ENCODE measurements at places on chromosomes 1 and 21.
A peak's percentile ranks its signal among the peaks of the same experiment; 100 is the strongest.

GRCh38 chr21:44375281-44375651, 21.8 kb downstream of the TRPM2 start:
- DNase-seq, result no peak

DNA sequence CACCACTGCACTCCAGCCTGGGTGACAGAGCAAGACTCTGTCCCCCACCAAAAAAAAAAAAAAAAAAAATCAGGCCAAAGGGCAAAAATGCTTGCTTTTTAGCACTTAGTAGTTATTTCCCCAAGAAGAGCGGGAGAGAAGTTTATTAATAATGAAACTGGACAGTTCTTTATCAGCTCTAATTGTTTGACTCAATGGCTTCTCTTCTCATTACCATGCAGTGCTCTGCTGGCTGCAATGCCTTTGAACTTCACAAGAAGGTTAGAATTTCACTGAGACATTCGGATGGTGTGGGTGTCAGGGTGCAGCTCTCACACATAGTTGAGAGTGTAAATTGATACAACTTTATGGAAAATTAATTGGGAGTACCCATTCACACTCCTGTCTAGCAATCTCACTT, 63.7 kb downstream of the EDARADD start:
- DNase-seq, result no peak

- DNase-seq, result no peak
These were observed 11.5 kb downstream of the PALMD start for GRCh38 chr1:99657213-99658030.

DNA sequence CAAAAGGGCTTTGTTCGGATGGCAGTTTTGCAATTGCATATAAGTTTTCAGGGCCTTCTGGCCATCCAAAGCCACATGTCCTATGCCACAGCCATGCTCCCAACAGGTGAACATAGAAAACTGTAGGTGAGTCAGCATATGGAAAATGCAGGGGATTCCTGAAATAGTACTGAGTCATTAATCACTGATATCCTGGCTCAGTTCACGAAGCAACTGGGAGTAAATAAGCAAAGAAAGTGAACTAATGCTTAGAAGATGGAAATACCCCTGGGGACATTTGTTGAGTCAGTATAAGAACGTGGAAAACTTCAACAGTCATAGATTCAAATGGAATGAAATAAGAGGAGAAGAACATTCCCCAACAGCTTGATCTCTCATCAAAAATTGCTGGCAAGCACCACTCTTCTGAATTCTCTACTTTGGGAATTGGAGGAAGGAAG, 148.9 kb upstream of the RUNX1 start:
- no peak for DNase-seq

GRCh38 chr1:93614986-93615581, 66.6 kb downstream of the BCAR3 start:
- DNase-seq, result no peak

DNA sequence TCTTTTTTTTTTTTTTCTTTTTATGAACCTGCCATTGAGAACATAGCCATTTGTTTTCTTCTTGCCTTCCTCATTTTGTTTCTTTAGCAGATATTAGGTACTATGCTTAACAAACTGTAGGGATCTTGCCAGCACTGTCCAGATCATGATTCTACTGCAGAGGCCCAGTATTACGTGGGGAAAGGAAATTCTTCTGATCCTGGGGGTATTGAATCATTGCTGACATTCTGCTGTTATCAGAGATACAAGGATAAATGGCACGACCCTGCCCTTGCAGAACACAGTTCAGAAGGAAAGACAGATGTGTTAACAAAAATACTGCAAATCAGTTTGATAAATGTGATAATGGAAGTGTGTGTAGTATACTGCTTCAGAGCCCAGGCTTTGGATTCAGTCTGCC, 56.2 kb downstream of the BTBD8 start:
- DNase-seq, result no peak

DNA sequence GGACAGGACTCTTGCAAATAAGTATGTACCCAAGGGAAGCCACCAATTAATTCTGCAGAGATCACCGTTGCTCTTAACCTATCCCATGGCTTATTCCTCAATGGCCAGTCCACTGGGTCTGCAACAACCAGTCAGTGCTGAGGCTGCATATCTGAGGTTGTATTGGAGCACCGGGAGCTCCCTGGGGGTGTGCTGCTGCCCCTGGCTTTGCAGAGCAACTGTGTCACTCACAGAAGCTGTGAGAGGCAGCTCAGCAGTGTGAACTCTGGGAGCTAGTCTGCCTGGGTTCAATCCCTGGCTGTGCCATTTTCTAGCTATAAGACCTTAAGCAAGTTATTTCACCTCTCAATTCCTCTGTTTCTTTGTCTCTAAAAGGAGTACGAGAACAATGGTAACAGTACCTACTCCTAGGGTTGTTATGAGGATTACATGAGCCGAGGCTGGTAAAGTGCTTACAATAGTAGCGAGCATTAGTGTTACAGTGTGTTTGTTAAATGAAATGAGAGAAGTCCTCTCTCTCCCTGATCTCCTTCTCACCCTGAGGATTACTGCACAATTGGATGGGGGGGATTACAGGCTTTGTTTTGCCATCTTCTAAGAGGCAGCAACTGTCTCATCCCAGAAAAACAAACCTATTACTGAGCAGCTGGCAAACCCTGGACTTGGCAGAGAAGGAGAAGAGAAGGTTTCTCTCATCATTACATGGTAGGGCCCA, 3.6 kb downstream of the RXRG start:
- DNase-seq, result no peak

DNA sequence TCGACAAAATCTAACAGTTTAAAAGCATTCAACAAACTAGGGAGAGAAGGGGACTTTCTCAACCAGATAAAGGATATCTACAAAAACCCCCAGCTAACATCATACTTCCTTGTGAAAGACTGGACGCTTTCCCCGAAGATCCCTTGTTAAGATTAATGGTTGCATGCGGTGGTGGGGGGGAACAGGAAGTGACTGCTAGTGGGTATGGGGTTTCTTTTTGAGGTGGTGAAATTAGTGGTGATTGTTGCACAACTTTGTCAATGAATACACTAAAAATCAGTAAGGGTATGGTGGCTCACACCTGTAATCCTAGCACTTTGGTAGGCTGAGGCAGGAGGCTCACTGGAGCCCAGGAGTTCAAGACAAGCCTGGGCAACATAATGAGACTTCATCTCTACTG, 26.9 kb upstream of the EYA3 start:
- no peak for DNase-seq

DNA sequence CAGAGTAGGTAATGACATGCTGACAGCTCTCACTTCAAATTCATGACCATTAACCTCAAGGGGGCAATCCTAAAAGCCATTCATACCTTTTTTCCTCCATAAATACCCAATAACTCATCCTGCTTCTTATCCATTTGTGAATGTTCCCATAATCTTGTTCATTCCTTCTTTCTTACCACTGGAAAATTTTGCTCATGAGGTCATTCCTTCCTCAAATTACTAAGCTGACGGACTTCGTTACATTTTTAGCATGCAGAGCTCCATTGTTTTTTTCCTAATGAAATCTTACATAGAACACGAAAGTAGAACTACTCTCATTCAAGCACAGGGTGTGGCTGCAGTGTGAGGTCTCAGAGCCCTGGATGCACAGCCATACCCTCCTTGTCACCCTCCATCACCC, 276.5 kb upstream of the DPYD start:
- DNase-seq, result no peak

GRCh38 chr21:45331531-45332147, 43.9 kb upstream of the POFUT2 start:
- no peak for DNase-seq

GRCh38 chr21:43363506-43364260, 63.2 kb downstream of the SIK1 start:
- DNase-seq, result no peak

- no peak for DNase-seq
These were observed 53.3 kb downstream of the CNIH3 start for GRCh38 chr1:224669403-224669802.

DNA sequence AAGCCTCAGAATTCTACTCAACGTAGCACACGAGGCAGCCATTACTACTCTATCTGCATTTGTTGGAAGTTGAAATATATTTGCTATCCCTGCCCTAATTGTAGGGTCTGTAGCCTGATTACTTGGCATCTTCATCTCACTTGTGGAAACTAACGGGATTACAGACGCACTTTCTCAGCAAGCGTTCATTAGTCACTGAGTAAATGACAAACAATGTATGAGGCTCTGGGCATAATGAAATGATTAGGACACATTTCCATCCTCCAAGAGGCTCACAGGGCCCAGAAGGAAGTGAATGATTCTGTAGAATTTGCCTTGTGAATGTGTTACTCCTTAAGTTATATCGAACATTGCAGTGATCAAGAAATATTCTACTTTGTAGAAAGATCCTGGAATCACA, 78.1 kb downstream of the KIF26B start:
- no peak for DNase-seq

DNA sequence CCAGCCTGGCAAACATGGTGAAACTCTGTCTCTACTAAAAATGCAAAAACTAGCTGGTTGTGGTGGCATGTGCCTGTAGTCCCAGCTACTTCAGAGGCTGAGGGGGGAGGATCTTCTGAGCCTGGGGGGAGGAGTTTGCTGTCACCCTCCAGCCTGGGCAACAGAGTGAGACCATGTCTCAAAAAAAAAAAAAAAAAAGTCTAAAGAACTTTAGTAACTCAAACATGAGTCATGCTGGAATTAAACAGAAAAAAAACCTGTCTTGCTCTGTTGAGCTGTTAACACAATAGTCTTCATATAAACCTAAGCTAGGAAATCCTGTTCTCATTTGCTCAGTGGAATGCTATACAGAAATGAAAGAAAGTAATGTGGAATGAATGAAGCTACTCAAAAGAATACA, 16.7 kb upstream of the DISP1 start:
- no peak for DNase-seq

DNA sequence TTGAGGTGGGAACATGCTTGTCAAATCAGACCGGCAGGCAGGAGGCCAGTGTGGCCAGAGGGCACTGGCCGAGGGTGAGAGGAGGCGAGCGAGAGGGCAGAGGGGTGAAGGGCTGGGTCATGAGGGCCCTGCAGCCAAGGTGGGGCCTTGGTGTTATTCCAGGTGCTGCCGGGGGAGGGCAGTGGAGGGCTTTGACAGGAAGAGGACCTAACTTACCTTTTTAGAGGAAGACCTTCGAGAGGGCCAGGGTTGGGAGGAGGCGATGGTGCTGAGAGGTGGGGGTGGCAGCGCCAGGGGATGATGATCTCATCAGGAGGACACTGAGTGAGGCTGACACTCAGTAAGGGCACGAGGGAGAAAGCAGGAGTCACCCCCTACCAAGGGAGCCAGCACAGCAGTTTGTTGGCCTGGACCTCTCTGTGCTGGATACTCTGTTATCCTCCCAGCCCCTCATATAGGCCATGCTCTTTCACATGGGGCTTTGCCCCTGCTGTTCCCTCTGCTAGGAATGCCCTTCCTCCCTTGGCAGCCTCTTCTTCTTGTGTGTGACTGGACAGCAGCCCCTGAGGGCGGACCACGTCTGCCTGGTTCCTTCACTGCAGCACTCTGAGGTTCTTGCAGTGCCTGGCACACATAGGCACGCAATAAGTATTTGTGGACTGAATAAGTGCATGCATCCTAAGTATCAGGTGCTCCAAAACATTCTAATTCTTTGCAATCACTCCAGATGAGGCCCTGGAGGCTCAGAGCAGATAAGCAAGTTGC, 7.5 kb upstream of the TTC22 start:
- peak; percentile 61 for DNase-seq

- no peak for DNase-seq
These were observed 164.3 kb upstream of the RAB4A start for GRCh38 chr1:229106526-229107125.

- DNase-seq, result no peak
These were observed 7.0 kb upstream of the GBP6 start for GRCh38 chr1:89356658-89357400.

DNA sequence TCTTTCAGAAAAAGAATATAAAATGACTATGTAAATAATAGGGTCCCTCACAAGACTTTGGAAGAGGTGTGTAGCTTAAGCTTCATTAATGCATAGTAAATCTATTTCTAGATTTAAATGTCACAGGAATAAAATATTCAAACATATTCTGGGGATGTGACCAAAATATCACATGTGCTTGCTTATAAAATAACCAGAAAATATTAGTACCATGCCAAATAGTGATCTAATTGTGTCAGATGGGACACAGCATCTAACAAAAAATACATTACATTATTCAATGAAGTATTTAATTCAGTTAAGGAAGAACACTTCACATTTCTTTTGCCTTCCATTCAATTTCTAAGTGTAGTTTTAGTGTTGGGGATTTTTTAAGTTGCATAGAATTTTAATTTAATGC, 179.5 kb downstream of the LRRC40 start:
- no peak for DNase-seq

DNA sequence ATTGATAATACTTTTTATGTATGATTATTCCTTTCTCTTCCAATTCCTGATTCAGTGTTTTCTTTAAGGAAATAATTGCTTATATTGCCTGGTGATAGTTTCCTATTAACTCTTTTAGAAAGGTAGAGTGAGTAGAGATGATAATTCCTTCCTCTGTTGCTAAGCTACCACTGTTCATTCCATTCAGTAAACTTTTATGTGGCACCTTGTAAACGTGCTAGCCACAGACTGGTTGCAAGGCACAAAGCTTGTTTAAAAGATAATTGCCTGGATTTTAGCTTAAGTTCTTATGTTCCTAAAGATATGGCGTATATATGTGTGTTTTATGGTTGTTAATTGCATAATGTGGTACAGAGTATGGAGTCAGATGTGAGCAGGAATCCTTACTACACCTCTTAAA, 3.2 kb downstream of the ZFYVE9 start:
- DNase-seq, result no peak

DNA sequence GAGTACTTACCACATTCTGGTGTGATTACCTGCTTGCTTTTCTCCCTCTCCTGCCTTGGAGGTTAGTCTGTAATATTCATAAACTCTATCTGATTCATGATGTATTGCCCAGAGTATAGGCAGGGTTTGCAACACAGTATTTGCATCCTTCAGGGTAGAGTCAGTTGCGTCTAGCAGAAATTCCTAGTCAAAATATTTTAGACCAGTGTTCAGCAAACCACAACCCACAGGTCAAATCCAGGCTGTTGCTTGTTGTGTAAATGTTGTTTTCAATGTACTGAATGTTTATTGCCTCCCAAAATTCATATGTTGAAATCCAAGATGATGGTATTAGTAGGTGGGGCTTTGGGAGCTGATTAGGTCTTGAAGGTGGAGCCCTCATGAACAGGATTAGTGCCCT, 82.9 kb downstream of the NGF start:
- no peak for DNase-seq

GRCh38 chr1:32729254-32730046, 26.9 kb upstream of the SYNC start:
- peak; percentile 66 for DNase-seq

- DNase-seq, result no peak
These were observed 82.0 kb upstream of the MROH9 start for GRCh38 chr1:170853302-170853701.

- DNase-seq, result no peak
These were observed 64.8 kb downstream of the TIAM1 start for GRCh38 chr21:31279214-31279613.

Data from HEK293T (cell line).